ENCODE measurements at places on chromosomes 7 and 10.

DNA sequence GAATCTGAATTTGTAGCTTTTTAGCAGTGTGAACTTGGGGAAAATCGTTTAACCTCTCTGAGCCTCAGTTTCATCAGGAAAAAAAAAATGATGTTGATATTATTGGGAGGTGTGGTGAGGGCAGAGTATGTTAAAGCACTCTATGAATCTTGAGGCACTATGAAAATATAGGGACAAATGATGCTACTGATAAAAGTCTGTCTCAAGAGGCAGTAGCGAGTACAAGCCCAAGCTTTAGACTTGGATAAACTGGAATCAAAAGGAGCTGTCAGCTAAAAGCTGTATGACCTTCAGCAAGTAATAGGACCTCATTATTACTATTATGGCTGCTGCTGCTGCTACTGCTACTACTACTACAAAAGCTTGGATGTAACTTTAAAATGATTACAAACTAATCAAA is 8.4 kb downstream of the ZNF277 start:
- no peak for DNase-seq

GRCh38 chr7:191105-191980 is 1.0 kb upstream of the FAM20C start:
- no peak for DNase-seq

DNA sequence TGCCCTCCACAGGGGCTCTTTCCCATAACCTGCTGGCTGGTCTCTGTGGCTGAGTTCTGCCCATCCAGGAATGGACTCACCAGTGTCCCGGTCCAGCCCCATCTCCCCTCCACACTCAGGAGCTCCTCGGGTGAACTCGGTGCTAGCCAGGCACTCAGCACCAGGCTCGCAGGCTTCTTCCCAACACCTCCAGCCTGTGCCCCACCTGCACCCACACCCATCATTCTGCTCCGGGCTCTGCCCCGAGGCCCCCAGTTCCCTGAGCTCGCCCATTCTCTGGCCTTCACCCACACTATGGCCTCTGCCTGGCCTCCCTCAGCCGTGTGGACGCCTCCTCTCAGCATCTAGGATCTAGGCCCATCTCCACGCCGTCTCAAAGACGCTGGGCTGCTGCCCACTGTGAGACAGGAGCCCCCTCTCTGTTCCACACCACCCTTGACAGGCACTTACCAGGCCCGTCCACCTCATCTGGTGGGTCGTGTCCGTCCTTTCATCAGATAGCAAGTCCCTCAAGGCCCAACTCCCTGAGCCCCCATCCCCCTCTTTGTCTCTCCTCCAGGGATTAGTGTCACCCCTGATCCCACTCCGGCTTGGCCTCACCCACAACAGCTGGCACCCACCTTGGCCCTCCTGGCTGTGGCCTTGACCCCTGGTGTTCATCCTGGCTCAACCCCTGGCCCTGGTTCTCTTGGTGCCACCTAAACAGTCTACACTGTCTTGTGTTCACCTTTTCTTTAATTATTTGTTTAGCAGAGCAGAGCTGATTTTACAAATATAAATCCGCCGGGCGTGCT is 76.0 kb upstream of the FAM20C start:
- DNase-seq: no peak

DNA sequence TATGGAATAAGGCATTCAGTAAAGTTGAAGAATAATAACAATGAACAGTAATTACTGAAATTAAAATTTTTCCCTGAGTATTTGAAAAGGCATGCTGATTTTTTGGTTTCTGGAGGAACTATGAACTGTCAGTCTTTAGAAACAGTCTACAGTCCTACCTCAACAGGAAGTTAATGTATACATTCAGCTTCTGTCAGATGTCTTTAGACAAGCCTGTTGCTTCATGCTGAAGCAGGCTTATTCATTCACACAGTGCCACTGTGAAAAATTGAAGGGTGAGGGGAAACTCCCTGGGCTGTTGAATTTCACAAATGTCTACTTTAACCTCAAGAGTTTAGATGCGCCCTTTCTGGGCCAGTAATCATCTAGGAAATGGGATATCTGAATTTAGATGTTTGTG is 3.5 kb downstream of the NRF1 start:
- no peak for DNase-seq

GRCh38 chr10:84196941-84197340 is 2.6 kb downstream of the CDHR1 start:
- DNase-seq: no peak

- no peak for DNase-seq
These were observed 275.3 kb downstream of the ADARB2 start for GRCh38 chr10:1462032-1462431.

DNA sequence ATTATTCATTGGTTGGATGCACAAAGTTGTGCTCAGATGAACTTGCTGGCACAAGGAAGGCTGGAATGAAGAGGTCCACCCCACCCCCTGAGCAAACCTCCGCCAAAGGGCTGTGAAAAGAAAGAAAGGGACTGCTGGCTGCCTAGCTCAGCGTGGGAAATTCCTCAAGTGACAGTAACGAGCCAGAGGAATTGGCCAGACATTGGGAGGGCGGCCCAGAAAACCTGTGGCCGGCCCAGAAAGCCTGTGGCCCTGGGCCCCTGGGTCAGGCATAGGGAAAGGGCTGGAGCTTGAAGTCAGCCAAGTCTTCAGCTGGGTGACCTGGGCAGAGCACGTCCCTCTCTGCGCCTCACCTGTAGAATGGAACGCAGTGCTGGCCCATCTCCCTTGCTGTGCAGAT is 30.6 kb upstream of the CTBP2 start:
- no peak for DNase-seq

- DNase-seq: peak; percentile 46
These were observed 430.9 kb downstream of the ACTR3B start for GRCh38 chr7:153190452-153190851.

DNA sequence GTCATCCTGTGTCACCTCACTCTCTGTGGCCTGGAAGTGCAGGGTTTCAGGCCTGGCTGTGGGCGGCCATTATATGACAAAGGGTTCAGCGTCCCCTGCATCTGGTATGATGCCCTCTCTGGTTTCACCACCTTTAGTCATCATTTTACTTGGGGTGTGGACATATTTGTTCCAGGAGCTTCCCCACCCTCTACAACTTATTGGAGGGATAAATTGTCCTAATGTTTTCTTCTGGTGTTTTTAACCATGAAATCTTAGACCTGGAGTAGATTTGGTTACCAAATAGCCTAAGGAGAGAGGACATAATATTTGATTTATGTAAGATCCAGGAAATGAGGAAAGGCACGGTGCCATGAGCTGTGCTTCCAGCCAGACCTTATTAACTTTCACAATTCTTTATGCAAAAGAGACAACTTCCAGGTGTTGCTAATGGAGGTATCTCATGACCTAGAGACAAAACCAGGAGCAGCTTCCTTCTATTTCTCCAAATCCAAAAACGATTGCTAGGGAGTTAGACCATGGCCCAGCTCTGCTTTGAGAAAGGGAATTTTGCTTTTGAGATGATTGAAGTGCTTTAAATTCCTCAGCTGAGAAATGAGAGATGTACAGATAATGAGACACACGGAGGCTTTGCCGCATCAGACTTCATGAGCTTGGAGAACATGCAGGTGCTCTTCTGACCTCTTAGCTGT is 20.9 kb downstream of the WBP1L start:
- no peak for DNase-seq

GRCh38 chr7:151813445-151813844 is 63.5 kb downstream of the PRKAG2 start:
- DNase-seq: no peak

- DNase-seq: peak; percentile 11
These were observed 61.0 kb upstream of the TMEM248 start for GRCh38 chr7:66859794-66860645.

GRCh38 chr7:155257482-155258225 is 40.0 kb upstream of the INSIG1 start:
- no peak for DNase-seq

- no peak for DNase-seq
These were observed 75.0 kb downstream of the GPR141 start for GRCh38 chr7:37758501-37759045.

DNA sequence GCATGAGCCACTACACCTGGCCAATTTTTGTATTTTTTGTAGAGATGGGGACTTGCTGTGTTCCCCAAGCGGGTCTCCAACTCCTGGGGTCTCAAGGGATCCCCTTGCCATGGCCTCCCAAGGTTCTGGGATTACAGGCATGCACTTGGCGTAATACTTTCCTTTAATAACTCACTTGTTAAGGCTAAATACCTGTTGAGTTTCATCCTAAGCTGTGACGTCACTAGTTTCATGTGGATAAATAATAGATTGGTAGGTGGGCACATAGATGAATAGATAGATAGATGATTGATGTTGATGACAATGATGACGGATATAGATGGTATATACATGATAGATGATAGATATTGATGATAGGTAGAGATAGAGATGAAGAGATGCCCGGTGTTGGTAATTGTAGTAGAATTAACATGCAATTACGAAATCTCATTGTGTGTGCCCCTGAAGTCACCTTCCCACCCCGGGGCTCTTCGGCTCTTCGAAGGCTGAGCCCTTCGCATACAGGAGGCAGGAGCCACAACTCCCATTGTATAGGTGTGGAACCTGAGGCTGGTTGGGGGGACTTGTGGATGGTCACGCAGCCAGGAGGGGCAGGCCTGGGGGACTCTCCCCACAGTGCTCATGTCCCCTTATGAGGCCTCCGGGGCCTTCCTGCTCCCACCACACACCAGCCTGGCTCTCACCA is 2.6 kb downstream of the GRIFIN start:
- no peak for DNase-seq

- DNase-seq: no peak
These were observed 143.6 kb upstream of the FAM13C start for GRCh38 chr10:59505926-59506325.

GRCh38 chr7:125033506-125033905 is 103.9 kb upstream of the POT1 start:
- no peak for DNase-seq

DNA sequence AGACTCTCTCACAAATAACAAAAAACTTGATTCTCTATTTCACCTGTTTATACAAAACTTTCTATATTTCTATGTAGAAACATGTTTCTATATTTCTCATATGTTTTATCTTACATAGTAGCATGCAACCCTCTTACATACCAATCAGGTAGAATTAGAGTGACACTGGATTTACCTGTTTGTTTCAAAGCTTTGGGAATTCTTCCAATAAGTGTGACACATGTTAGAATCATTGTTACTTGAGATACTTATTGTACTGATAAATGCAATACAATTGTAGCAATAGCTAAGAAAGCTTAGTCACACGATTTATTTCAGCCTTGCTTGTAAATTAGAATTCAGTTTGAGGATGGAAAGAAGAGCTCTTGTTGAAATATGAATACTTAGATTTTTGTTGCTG is 4.9 kb downstream of the HYAL4 start:
- DNase-seq: no peak

DNA sequence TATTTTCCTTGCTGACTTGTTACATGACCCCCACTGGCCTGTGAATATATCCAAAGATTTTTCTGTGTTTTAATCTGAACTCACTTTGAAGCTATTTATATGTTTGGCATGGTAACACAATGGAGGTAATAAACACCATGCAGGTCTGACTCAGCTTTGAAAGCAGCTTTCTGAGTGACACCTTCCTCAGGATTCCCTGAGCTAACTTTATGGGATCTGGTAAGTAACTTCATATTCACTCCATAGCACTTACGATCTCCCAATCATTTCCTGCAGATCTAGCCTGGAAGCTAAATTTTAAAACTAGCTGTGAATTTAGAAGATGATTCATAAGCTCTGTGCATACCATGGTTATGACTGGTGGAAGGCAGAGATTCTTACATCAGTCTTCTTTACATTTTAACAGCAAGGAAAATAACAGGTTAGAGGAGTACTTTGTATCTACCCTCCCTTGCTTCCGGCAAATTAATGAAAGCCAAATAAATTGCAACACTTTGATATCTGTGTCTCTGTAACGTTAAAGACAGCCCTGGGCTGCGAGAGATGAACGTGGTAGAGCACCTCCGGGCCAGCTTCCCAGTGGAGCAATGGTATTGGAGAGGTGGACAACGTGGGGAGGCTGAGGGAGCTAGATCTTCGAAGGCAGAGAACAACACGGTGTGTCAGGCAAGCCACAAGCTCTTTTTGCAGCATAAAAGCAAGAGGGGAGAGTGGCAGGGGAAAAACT is 170.2 kb upstream of the KLF14 start:
- DNase-seq: peak; percentile 99

- DNase-seq: peak; percentile 20
These were observed at the start of gene GPR158 for GRCh38 chr10:25174461-25175230. Gene GPR158 (plus strand): TSS chr10:25175001. CDS start chr10:25175421, 420 bp downstream.

DNA sequence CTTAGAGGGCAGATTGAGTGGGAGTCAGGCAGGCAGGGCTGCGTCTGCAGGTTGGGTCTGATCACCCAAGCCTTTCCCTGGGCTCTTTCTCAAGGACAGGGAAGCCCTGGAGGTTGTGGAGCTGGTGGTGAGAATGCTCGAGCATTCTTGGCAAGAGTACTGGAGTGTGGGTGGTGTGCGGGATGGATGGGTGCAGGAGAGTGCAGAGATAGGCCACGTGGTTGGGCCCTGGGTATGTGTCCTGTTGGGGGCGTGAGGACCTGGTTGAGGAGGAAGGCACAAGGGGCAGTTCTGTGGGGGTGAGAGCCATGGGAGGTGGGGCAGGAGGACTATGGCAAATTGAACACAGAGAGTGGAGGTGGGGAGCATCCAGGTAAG is 135.9 kb downstream of the PTPN20 start:
- DNase-seq: no peak

GRCh38 chr7:868189-868486 is 8.2 kb upstream of the GET4 start:
- DNase-seq: no peak

DNA sequence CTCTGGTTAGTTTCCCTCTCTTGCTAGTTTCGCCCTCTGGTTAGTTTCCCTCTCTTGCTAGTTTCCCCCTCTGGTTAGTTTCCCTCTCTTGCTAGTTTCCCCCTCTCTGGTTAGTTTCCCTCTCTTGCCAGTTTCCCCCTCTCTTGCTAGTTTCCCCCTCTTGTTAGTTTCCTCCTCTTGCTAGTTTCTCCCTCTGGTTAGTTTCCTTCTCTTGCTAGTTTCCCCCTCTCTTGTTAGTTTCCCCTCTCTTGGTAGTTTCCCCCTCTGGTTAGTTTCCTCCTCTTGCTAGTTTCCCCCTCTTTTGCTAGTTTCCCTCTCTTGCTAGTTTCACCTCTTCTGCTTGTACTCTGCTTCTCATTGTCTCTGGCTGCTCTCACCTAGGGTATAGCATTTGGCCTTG is 613.8 kb downstream of the LRMDA start:
- DNase-seq: no peak

- DNase-seq: no peak
These were observed 1.2 kb downstream of the RARRES2 start for GRCh38 chr7:150340024-150340749.

GRCh38 chr7:107212725-107213124 is 43.9 kb downstream of the HBP1 start:
- DNase-seq: no peak
